ENCODE measurements at places on chromosomes 3 and 15.

DNA sequence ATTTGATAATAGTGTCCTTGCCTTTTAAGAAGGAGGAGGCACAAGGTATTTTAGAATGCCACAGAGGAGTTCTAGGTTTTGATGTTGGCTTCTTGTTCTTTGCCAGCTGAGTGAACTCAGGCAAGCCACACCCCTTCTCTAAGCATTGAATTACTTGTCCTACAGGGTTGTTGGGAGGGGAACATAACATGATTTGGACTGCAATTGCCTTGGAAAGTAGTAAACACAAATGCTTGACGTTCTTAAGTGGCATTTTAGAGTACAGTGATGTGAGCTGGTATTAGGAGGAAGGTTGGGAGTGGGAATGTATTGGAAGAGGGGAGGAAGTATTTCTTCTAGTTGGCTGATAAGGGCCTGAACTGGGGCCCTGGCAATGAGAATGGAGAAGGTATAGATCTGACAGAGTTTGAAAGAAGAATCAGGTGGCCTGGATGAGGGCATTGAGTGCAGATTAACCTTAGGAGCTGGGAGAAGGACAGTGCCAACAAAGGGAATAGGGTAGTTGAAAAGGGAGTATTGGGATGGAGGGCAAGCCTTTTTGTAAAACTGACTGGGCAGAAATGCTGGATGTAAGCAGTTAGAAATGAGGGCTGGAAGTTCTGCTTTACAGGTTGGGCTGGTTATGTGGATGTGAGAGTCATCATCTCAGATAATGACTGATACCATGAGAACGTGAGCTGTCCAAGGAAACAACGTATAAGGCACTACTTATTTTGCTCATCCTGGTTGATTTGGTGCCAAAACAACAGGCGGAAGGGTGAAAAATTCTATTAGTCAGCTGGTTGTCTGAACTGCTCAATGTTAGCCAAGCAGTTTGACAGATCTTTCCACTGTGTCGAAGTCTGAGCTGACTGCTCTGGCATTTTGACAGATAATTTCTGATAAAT is 16.7 kb downstream of the KAT2B start:
- DNase-seq: no peak

GRCh38 chr3:98004721-98005120 is 30.4 kb downstream of the GABRR3 start:
- no peak for DNase-seq

- no peak for DNase-seq
These were observed 16.2 kb downstream of the MBNL1 start for GRCh38 chr3:152284906-152285305.

GRCh38 chr3:8212794-8213193 is 288.8 kb upstream of the LMCD1 start:
- no peak for DNase-seq

- DNase-seq: peak; percentile 27
These were observed 32.8 kb downstream of the LOXL1 start for GRCh38 chr15:73959012-73959581.

DNA sequence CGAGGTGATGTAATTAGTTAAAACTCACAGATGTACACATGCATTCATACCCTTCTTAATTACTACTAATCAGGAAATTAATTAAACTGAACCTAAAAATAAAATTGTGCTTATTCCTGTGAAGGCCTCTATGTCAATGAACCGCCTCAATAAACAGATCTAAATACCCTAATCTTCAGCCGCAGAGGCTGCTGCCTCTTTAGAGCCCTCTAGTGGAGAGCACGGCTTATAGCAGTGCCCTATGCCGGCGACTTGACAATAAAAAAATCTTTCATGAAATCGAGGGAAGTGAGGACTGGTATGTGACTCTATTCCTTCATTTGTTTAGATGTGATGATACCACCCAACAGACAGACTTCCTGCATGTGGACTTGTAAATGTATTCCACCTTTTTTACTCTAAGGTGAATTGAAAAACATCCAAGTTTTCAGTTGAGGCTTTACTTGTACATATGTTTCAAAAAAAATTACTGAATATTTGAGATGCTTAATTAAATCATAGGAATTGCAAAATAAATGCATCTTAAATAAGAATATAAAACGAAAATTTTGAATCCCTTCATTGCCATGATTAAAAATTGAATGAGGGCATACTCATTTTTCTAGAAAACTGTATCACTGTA is 8.3 kb upstream of the EPHA3 start:
- DNase-seq: no peak

- DNase-seq: no peak
These were observed 17.1 kb downstream of the ISG20 start for GRCh38 chr15:88655800-88656488.

DNA sequence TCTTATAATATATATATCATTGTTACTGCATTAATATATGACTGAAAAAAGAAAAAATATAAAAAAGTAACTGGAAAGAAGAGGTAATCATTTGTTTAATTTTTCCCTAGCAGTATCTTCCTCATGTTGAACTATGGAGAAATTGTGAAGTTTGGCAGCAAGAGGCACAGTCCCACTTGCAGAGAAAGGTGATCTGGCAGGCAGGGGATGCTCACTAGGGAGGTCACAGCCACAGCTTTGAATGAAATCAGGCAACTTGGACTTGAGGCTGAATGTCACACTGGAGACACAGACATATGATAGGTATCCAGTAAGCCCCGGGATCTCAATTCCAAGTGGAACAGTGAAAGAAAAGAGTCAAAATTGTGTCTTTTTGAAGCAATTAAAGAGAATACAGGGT is 149.9 kb upstream of the RORA start:
- DNase-seq: no peak

- no peak for DNase-seq
These were observed 8.2 kb upstream of the RTP4 start for GRCh38 chr3:187359798-187360486.

Measured in GM12891 (cell line).